ENCODE measurements at places on chromosomes 7 and 10.

DNA sequence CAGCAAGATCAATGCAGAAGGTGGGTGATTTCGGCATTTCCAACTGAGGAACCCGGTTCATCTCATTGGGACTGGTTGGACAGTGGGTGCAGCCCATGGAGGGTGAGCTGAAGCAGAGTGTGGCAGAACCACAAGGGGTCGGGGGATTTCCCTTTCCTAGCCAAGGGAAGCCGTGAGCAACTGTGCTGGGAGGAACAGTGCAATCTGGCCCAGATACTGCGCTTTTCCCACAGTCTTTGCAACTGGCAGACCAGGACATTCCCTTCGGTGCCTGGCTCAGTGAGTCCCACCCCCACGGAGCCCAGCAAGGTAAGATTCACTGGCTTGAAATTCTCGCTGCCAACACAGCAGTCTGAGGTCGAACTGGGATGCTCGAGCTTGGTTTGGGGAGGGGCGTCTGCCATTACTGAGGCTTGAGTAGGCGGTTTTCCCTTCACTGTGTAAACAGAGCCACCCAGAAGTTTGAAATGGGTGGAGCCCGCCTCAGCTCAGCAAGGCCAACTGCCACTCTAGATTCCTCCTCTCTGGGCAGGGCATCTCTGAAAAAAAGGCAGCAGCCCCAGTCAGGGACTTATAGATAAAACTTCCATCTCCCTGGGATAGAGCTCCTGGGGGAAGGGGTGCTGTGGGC is 58.6 kb upstream of the SLC26A5 start:
- DNase-seq, result no peak

GRCh38 chr10:98391578-98391991 is 23.4 kb downstream of the PYROXD2 start:
- no peak for DNase-seq

GRCh38 chr7:133268355-133268754 is 15.5 kb downstream of the EXOC4 start:
- no peak for DNase-seq

DNA sequence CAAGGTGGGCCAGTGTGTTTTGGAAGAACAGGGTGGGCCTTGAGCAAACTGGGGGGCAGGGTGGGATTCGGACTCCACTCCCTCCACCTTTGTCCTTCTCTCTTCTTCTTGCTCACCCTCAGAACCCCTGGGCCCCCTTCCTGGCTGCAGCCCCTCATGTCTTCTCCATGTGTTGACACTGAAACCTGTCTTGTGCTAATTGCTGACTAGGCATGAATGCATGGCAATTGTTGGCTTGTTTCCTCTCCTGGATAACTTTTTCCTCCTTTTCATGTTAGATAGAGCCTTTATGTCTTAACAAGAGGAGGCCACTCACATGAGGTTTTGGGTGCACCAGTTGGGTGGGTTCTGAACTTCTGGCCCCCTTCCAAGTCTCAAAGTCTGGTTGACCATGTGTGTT is 181.6 kb upstream of the MKI67 start:
- no peak for DNase-seq

DNA sequence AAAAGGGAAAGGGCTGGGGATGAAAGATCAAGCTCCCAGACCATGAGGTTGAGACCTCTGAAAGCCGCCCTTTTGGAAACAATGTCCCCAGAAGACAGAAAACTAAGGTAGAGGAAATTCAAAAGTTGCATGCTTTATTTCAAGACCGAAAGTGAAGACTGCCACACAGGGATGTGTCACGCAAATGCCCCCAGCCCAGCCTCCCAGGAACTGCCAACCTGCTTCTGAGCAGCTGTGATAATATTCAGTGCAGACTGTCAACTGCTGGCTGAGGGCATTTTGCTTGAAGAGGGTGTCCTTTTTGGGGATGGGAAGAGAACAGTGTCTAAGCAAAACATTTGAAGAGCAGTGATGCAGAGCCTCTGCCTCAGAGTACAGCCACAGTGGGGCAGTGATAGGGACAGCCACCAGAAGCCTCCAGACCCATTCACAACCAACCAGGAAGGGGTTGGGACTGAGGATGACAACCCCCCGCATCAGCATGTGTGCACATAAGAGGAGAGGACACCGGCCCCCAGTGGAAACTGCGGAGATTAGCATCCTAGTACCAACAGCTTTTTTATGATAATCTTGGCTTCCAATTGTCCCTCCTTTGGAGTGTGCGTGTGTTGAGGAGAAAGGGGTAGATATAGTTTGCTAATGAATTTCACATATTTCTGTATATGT is 34.7 kb upstream of the NFE2L3 start:
- DNase-seq, result no peak

- DNase-seq, result no peak
Measured at GRCh38 chr7:72152161-72153131, 259.7 kb downstream of the CALN1 start.

- no peak for DNase-seq
Measured at GRCh38 chr10:115918812-115919211, 354.2 kb downstream of the GFRA1 start.

DNA sequence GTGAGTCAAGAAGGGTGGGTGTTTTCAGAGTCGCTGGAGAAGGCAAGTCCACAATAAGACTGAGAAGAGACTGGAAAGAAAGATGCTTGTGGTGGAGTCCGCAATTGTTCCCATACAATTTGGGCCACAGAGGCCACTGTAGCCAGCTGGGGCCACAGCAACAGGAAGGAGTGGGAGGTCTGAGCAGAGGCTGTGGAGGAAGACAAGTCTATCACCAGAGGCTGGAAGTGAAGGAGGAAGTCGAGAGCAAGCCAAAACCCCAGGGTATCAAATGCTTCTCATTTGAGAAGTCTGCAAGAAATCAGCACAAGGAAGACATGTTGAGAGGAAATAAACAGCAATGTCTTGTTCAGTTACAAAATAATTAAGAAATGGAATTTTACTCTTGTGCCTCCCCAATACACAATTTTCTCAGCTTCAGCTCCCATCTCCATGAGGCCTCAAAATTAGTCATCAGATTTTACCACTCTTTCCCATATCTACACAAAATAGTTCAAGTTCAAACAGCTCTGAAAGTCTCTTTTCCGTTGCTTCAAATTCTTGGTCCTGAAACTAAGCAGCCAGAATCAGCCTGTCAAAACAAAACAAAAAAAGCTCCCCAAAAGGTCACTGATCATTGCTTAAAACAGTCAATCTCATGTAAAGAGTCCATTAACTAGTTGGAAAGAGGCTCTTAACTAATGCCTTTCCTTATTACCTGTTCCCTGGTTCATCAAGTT is 31.6 kb downstream of the SLC16A12 start:
- no peak for DNase-seq
